ENCODE measurements at places on chromosomes 5 and 9.

DNA sequence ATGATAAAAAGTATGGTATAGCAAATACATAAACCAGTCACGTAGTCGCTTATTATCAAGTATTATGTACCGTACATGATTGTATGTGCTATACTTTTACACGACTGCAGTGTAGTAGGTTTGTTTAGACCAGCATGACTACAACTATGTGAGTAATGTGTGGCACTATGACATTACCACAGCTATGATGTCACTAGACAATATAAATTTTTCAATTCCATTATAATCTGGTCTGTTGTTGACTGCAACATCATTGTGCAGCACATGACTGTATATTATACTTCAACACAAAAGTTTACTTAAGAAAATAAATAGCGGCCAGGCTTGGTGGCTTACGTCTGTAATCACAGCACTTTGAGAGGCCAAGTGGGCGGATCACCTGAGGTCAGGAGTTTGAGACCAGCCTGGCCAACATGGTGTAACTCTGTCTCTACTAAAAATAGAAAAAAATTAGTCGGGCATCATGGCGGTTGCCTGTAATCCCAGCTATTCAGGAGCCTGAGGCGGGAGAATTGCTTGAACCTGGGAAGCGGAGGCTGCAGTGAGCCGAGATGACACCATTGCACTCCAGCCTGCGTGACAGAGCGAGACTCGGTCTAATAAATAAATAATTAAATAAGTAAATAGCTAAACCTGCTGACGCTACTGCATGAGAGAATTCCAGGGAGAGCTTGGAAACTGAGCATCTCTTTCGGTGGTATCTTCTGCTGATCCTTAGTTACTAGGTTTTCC lies 24.6 kb upstream of the JADE2 start:
- no peak for DNase-seq

- no peak for DNase-seq
Measured at GRCh38 chr5:35476036-35476435, 141.6 kb upstream of the SPEF2 start.

DNA sequence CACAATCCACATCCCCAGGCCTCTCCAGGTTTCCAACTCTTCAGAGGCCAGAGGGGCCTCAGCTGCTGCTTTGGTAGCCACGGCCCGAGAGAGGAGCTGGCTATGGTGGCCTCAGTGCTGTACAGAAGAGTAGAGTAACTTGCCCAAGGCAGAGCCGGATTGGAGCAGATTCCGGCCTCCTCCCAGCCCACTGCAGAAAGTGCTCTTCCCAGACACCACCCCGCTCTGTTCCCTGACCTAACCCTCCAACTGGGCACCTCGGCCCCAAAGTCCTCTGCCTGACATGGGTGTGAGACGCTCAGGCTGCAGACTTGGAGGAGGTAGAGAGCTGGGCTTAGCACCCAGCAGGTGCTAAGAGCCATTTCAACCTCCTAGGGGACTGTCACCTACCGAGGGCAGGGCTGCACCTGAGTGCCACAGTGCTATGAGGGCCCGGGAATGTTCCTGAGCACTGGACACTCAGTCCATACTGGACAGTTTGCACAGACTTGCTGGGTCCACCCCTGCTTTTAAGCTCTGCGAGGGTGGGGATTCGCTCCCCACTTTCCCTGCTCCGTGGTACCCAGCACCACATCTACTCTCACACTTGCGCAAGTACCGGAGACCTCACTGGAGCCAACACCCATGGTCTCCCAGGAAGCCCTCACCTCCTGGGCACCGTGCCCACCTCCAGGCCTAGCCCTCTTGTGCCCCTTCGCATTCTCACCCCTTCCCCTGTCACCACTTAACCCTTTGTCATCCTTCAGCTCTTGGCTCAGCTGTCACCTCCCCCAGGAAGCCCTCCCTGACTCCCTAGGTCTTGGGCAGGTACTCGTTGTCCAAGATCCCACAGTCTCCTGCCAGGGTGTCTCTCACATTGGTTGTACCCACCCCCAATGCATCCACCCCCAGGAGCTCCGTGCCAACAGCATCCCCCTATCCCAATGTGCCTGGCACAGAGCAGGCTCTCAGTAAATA lies 49.8 kb downstream of the DBH start:
- DNase-seq = no peak

GRCh38 chr9:124105266-124105665 lies 93.7 kb downstream of the LHX2 start:
- DNase-seq = no peak

GRCh38 chr5:103503066-103503465 lies 59.5 kb downstream of the NUDT12 start:
- DNase-seq = no peak

DNA sequence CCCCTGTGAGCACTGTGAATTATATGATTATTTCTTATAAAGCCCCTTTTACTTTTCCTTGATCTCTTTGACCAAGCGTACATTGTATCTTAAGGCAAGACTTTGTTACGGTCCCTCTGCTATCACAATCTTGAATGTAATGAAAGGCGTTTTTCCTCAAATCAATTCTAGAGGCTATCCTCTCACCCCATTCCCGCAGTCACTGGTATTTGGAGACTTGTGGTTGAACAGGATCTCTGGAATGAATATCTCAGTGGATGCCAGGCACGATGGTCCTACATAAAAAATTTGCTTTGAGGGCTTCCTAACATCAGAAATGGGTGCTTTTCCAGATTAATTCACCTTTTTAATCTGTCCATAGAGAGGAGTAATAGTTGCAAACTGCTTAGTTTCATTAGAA lies 151.4 kb upstream of the PAPPA start:
- no peak for DNase-seq

GRCh38 chr5:128220841-128221240 lies 137.3 kb downstream of the SLC12A2 start:
- DNase-seq = no peak

- DNase-seq = no peak
Measured at GRCh38 chr5:26259081-26259480, 779.3 kb downstream of the CDH9 start.

Data from activated T-helper 1 cell treated with Interleukin-2 at 50 U/mL for 16 hours (primary cell).